Mucosa of gallbladder (tissue), 1 donor: ENCODE measurements at places on chromosomes 1 and 21. TPM values are rescaled to one million over a fixed set of nuclear protein-coding genes. Genes with fewer than 3 reads are reported as not detected.
A peak's percentile ranks its signal among the peaks of the same experiment; 100 is the strongest.

The LDLRAD1 gene
- 1.3 TPM for total RNA-seq

GRCh38 chr1:212700223-212700891 lies 717 bp upstream of the BATF3 start:
- peak; percentile 15 for DNase-seq

DNA sequence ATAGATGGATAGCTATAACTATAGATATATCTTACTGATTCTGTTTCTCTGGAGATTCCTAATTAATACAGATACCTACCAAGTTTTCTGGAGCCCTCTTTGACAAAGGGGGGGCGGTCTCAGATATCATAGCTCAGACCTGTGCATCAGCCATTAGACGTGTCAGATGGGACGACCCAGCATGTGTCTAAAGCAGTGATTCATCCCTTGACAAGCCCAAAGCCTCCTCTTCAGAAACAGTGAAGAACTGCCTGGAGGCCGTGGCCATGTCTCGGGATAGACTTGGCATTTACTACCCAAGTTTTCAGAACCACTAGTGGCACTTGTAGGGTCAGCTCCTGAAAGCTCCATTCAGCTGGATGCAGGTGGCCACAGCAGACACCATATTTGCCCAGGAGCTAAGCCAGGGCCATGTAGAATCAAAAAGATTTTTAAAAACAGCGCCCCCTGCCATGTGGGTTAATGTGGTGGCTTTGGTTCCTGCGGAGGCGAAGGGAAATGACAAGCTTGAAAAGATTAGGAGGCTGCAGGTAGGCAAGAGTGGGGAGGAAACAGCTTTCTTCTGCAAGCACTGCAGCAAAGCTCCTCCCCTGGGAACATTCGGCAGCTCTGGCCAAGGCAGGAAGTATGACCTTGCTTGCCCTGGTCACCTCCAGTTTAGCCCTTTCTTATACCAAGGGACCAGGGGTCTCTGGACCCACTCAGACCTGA lies 82.2 kb downstream of the FBXO2 start:
- DNase-seq, result no peak

DNA sequence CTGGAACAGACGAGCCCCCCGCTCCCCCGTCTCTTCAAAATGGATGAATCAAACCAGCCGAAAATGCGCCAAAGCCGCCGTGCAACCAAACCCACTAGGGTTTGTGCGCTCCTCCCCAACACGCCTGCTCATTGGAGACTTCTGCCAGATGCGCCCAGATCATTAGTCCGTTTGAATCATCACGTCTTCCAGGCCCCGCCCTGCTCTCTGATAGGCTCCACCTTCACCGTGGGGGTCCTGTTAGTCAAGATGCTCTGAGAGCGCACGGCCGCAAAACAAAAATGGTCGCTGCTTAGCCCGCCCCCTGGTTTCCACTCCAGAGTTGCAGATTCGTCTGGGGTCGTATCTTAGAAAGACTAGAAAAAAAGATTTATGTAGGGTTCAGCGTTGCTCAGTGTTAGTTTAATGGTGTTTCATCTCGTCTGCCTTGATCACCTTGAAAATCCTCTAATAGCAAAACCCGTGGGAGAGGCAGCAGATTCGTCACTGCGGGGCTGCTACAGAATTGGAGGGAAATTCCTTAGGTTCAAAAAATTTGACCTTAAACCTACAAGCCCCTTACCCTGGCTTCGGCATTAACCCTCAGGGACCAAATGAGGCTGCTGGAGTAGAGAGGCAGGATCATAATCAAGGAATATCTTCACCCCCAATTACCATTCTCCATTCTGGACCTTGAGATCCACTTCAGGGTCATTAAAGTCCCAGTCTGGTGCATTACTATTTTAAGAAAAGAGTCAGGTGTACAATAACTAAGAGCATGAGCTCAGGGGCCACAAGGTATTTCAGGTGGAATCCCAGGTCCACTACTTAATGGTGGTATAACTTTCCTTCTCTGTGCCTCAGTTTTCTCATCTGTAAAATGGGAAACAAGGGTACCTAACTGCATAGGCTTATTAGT lies at the start of gene NUCKS1:
Gene NUCKS1 (minus strand): TSS at position 45 of the 898 bp plus-strand sequence. CDS start 209 bp downstream, outside the sequence.
- DNase-seq, result peak; percentile 99

The FRRS1 gene
- total RNA-seq, result 22.5 TPM

The FAM229A gene
- total RNA-seq, result 11.1 TPM
